Renal cortex interstitium (tissue), 15 donors: ENCODE measurements at places on chromosomes 11 and 22. TPM values are rescaled to one million over a fixed set of nuclear protein-coding genes. Genes with fewer than 3 reads are reported as not detected.

The LRRC74B gene
- 0.19 TPM for polyA plus RNA-seq

DNA sequence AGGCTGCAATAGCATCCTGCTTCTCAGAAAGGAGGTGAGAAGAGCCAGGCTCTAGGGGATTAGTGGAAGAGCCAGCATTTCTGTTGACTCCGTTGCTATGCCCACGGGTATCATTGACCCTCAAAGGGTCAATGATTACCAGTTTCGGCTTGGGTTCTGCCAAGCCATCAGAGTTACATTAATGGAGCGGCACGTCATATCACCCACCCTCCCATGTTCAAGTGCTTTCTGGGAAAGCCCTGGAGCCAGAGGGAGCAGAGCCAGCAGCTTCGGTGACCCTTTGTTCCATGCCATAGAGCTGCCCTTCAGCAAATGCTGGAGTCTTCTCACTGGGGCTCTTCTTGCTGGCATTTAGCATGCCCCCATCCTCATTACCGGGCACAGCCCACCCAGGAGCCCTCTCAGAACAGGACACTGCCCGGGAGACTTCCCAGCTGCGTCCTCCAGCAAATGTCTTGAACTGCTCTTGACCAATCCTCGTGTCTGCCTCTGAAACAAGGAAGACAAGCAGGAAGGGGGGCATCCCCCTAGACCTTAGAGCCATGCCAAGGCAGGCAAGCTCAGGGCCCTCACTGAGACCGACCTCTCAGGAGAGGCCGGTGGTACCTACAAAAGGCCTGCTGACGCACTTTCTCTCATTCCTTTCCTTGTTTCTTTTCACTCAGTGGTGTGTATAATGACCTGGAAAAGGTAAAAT lies 14.6 kb downstream of the KCNJ1 start:
- DNase-seq = no peak

The COX8A gene
- polyA plus RNA-seq = 280 TPM

- DNase-seq = no peak
These were observed 14.4 kb upstream of the UPK3A start for GRCh38 chr22:45270095-45271020.

DNA sequence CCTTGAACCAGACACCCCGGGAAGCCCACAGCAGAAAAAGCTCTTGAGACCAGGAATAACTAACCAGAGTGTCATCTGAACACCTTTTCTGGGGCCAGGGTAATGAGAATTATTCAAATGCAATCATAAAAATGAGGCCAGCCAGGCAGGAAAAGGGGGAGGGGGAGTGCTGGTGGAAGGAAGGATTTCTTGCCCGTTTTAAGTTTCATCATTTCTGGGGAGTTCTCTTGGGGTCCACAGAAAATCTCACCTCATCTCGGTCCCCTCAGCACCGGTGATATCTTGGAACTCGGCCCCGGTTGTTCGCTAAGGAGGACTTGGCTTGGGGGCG lies 495 bp upstream of the PKNOX2 start:
- no peak for DNase-seq

The CHST1 gene
- 8.7 TPM for polyA plus RNA-seq

The NDUFC2 gene
- 159 TPM for polyA plus RNA-seq

DNA sequence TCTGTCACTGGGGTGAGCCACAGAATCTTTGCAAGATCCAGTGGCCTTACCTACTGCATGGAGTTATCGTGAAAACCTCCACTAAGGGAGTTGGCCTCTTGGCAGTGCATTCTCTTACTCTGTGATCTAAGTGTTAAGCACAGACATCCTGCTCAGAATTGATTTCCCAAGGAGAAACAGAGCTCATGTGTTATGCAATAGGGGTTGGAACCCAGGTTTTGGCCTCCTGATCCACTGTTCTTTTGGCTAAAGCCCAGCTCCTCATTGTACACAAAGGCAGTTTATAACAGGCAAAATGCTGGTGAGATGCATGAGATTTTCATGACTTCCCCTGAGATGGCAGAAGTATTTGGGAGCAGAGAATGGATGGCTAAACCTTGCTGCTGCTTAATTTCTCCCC lies 11.8 kb downstream of the DTX4 start:
- DNase-seq = no peak

The KRTAP5-6 gene
- not detected for polyA plus RNA-seq

DNA sequence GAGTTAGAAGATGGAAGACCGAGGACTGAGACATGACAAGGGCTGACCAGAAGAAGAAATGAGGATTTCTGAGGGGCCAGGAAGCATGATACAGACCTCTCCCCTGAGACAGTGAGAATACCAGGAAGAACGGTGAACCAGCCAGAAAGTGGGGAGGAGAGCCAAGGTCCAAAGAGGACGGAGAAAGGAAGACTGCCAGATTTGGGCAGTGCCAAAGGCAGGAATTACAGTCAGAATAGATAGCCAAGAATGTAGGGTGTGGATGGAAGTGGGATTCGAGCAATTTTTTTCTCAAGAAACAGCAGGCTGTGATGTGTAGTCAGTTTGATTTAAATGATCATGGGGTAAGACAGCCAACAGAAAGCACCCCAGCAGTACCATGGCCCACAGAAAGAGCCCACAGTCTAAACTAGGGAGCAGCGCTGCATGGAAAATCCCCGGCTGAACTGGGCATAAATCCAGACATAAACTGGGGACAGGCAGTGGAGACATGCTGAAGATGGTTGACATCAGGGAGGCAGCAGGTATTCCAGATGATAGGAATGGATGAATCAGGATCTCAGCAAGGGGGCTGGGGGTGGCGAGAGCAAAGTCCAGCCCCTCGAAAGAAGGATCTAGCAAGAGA lies 67.3 kb upstream of the BARX2 start:
- no peak for DNase-seq

- no peak for DNase-seq
These were observed 94.1 kb upstream of the SC5D start for GRCh38 chr11:121198491-121198890.

GRCh38 chr11:128172046-128172878 lies 415.1 kb downstream of the ETS1 start:
- peak; percentile 69 for DNase-seq

- DNase-seq = no peak
These were observed 202.0 kb downstream of the NTM start for GRCh38 chr11:131572423-131572822.

GRCh38 chr22:29872989-29873388 lies 10.0 kb upstream of the MTMR3 start:
- no peak for DNase-seq

- DNase-seq = no peak
These were observed 13.5 kb upstream of the ANKK1 start for GRCh38 chr11:113373981-113374560.

The F2 gene
- 0.40 TPM for polyA plus RNA-seq

The USP35 gene
- polyA plus RNA-seq = 6.3 TPM

DNA sequence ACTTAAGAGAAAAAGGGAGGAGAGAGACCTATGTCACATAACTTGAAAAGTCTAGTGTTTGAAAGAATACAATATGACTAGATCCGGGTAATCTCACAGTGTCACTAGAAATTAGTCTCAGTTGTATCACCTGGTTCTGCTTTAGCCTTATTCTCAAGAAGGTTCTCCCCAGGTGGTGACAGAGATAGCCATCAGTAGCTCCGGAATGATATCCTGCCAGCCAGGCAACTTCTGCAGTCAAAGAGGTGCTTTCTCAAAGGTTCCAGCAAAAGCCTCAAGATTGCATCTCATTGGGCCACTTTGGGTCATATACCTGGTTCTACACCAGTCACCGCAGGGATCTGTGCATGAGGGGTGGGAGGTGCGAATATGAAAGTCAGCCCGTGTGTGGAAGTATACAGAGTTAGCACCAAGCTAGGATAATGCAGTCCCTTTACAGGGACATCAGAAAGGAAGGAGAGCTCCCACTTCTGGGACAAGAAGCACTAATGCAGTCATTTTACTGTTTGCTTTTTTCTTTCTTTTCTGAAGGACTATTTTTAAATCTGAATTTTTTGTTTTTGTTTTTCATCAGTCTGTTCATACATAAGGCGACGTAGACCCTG lies 61.1 kb downstream of the CYB5R2 start:
- DNase-seq = no peak

GRCh38 chr11:101741061-101741460 lies 157.3 kb upstream of the TRPC6 start:
- no peak for DNase-seq

DNA sequence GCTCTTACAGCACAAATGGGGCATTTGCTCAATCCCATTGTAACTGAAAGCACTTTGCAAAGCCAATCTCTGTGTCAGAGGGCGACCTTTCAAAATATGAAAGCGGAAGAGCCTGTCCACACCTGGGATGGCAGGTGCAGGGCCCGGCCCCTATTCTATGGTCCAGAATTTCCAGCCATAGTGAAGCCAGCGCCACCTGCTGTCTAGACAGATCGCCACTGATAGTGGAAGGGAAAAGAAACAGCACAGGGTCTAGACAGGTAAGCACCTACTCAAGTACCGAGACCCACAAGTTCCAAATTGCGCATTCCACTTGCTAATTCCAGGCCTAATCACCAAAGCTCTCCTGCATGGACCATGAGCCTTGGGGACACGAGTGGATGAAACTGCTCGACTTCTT lies 141.4 kb downstream of the NTM start:
- no peak for DNase-seq

The C22orf23 gene
- polyA plus RNA-seq = 5.5 TPM

DNA sequence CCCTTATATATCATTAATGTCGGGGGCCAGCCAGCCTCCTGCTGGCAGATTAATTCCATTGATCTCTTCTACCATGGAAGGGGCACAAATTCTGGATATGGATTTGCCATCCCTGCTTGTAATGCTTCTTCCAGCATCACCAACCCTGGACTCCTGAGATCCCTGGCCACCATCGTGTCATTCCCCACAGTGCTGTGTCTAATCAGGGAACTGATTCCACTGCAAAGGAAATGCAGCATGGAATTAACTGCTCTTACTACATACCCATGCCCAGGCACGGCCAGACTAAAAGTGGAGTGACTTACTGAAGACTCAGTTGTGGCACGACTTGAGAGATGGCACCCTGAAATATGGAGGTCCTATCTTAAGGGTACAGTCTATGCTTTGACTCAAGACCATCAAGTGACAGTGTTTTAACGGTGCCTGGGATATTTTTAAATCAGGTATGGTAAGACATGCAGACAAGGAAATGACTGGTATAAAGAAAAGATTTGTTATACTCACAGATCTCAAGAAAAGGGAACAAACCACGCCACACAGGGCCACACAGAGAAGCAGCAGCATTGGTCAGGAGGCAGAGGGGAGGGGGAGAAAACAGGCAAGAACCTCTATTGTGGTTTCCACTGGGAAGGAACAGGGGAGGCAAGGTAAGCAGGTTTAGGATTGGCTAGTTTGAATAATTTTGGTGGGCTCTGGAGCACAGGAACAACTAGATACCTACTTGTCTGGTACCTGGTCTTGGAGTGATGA lies 65.1 kb downstream of the IGLL5 start:
- DNase-seq = no peak

The OR5A2 gene
- polyA plus RNA-seq = 0.01 TPM

DNA sequence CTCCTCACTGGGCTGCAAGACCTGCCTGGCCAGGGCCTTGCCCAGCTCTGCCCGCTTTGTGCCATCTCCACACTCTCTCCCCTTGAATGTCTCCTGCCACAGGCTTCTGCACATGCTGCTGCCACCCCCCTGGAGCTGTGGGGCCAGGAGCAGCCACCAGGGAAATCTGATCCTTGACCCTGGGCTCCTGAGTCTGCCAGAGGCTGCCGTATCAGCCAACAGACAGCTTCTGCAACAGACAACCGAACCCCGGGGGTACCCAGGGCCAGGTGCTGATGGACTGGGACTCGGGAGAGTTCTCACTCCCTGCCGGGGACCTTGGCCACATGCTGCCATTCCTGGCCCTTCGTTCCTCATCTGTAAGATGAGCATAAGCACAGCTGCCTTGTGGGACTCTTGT lies 3.3 kb upstream of the PPARA start:
- no peak for DNase-seq

DNA sequence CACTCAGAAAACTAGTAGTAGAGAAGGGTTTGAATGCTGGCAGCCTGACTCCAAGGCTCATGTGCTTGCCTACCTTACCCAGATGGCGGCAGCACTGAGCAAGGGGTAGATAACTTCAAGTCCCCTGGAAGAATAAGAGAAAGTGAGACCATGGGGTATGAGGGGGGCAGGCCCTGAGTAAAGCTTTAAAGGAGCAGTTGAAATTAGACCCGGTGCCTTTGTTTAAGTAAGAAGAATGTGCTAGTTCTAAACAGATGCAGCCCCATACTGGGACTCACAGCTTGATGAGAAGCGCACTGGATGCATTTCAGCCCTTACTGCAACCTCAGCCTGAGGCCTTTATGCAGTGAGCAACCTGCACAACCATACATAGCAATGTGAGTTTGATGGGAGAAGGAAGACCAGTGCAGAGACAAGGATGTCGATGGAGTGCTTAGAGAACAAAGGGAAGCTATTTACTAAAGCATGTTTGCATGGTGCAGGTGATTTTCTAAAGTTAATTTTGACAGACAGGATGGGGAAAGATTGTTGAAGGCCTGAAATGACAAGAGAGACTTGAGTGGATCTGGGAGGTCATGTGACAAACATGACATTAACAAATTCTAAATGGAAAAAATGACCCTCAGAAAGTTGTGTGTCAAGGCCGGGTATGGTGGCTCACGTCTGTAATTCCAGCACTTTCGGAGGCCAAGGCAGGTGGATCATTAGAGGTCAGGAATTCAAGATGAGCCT lies 27.1 kb upstream of the TMA7B start:
- DNase-seq = no peak

The OLFML1 gene
- 41.3 TPM for polyA plus RNA-seq
